ENCODE measurements at places on chromosomes 5 and 9.

- peak; percentile 62 for DNase-seq
Observed at GRCh38 chr5:178314961-178315820, 82.6 kb upstream of the PHYKPL start.

DNA sequence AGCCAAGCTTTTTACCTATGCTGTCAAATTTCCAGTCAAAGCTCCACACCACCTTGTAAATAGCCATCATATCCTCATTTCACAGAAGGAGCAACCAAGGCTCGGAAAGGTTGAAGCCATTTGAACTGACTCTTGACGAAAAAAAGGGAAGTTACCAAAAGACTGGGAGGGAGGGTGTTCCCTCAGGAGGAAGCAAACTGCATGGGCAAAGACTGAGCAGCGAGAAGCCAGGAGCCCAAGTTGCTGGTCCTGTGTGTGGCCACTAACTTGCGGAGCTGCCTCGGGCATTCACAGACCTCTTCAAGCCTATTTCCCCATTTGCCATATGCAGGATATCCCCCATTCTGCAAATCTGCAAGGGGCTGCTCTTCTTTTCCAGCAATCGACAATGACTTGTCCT lies 37.4 kb downstream of the TTLL11 start:
- no peak for DNase-seq

- no peak for DNase-seq
Observed at GRCh38 chr5:71719063-71719964, at the start of gene CARTPT. CARTPT (plus strand) TSS chr5:71719275; CDS start chr5:71719294, 19 bp downstream.

- no peak for DNase-seq
Observed at GRCh38 chr5:77987331-77987730, 211.2 kb upstream of the TBCA start.

GRCh38 chr9:7304627-7304995 lies 495.0 kb downstream of the DMAC1 start:
- no peak for DNase-seq

- DNase-seq = no peak
Observed at GRCh38 chr5:169696621-169697510, 59.8 kb downstream of the DOCK2 start.

DNA sequence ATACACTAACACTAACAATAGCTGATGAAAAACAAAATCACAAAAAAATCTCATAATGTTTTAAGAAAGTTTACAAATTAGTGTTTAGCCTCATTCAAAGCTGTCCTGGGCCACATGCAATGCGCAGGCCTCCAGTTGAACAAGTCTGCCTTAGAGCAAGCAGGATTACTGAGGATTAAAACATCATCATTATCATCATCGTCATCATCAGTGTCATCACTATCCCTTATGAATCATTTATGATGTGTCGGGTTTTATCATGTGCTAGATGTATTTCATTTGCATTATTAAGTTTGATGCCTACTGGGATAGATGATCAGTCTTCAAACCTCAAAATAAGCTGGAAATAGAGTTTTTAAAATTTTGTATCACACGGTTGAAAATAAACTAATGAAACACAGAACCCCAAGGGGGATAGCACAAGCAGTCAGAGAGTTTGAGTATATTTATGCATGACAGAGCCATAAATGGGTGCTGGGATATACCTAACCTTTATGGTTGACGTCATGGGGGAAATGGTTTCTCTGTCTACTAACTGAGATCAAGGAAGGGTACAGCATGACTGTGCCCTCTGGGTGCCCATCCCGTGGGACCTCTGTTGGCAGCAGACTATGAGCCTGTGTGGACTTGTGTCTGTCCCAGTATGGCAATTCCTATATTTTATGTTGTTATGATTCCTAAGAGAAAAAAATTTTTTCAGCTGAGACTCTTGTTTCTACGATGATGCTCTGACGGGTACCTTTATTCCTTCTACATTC lies 150.3 kb upstream of the ADRA1B start:
- DNase-seq = no peak

DNA sequence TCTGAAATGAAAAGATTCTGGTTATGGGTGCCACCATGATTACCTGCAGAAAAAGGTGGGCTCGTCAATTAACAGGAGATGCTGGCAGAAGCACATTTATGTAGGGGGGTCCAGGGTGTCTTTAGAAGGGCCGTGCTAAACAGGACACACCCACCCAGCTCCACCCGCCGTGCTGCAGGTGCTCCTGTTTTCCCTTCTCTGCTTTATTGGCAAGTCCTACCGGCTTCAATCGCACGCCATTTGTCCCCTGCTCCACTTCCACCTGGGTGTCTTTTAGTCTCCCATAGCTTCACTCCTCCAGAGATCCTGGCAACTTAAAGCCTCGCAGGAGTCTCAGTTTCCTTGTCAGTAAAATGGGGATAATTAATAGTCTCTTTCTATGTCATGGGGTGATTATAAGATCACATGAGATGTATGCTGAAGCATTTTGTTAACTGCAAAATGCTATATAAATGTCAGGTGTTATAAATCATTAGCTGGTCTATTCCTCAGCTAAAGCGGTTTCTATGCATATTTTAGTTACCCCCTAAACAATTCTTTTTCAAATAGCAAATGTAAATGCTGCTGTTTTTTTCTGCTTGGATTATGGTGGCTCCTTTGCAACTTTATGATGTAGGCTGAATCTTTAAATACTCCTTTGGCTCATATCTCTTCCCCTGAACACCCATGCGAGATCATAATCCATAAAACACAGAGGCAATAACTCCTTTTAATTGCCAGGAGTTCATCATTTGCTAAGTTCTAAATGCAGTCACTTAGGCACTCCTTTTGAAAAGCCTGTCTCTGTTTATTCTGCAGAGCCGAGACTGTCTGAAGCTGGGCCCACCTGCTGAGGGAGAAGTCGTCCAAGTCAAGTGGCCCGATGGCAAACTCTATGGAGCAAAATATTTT lies 406.9 kb downstream of the KDM4C start:
- no peak for DNase-seq

GRCh38 chr5:115626445-115626823 lies 598 bp upstream of the TMED7 start:
- DNase-seq = no peak

- no peak for DNase-seq
Observed at GRCh38 chr5:73620334-73620687, 5.7 kb upstream of the ARHGEF28 start.

DNA sequence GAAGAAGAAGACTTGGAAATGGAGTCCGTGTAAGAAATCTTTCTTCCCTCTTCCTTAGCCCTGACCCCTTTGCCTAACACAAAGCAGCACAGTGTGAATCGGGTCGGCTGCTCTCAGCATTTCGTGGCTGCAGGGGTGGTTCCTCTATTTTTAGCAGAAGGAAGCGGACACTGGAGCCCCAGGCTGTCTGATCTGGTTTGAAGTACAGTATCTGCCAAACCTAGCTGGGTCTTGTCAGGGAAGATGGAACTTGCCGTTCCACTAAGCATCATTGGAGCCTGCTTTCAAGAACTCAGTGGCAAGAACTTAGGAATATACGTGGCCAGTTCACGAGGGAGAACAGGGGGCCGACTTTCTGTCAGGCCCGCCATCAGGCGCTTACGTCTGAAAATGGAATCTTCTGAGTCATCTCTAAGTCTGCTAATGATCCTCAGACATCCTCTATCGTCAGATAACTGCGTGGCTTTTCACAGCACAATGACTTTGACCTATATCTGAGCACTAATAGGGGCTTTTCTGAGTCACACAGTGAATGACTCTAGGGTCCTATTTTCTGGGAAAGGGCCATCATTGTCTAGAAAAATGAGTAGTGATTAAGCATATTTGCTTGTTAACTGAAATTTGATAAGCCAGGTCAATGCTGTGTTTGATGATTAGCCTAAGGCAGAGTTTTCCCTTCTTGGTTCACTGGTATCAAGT lies 43.3 kb upstream of the NCS1 start:
- no peak for DNase-seq

DNA sequence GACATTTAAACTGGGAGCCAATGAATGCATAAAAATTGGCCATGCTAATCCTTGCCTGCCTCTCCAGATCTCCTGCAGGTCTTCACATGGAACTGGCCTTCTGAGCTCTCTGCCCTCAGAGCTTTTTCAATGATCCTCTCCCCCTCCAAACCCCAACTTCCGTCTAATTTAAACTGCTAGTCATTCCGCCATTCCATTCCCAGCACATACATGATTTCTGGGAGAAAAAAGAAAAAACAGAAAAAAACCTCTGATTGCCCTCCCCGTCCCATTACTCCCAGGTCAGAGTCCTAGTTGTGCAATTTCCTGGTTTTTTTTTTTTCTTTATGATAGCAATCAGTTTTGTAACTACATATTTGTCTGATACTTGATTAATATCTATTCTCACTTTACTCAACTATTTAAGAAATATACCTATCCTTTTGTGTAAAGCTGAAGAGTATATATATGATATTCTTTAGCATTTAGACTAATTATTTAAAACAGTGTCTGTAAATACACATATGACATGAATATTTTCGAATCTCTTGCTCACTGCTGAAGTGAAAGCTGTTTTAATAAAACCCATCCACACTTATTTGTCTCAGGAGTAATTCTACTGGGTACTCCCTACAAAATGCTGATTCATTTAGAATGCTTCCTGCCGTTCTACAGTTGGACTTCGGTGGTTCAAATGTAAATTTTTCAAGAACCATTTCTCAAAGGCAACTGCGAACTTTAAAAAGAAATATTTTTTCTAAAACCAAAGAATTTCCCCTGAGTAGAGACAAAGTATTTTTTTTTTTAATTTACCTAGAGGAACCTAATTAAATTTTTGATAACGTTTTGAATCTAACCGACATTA lies 1.6 kb downstream of the HINT1 start:
- DNase-seq = no peak

- DNase-seq = no peak
Observed at GRCh38 chr5:72137826-72138409, 30.6 kb downstream of the MAP1B start.

DNA sequence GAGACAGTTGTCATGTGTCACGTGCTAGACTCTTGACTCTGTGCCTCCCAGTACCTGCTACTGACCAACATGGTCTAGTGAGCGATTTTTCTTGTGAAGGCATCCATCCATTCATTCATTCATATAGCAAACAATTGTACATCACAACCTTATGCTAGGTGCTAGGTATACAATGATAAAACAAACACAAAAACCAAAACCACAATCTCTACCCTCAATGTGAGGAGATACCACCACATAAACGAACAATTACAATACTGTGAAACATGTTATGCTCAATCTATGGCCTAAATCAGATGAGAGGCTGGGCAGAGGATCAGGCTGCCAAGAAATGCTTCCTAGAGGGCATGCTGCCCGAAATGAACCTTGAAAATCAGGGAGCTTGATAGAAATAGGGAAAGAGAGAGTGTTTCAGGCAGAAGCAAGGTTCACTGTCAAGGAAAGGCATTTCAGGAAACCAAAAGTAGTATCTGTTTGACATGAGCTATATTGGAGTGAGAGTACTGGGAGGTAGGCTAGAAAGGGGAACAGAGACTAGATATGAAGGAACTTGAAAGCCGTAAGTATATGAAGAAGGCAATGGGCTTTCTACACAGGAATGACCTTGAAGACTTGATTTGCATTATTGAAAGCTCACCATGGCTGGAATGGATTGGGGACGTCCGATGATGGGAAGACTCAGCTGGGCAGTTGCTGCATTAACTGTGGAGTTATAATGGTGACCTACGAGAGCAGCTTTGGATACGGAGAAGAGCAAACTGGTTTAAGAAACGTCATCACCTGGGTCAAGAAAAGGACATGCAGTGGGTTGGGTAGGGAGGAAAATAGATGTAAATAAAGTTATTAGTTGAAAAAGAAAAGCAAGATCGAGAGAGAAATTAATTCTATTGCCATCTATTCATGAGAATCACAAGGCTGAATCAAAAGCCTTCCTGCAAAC lies 90.1 kb downstream of the THBS4 start:
- no peak for DNase-seq

DNA sequence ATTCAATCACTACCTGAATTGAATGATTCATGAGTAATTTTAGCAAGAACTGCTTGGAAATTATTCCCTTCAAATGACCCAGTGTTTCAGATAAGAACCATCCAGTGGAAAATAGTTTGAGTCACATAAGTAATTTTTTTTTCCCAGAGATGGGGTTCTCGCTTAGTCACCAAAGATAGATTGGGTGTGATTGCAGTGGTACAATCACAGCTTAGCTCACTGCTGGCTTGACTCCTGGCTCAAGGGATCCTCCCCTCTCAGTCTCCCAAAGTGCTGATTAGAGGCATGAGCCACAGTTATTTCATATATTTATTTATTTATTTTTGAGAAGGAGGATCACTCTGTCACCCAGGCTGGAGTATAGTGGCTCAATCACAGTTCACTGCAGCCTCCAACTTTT lies 574.5 kb upstream of the ARRDC3 start:
- DNase-seq = no peak

GRCh38 chr9:95317119-95317892 lies at the start of gene FANCC:
FANCC (minus strand) TSS chr9:95317709; CDS start chr9:95249291, 68,418 bp downstream.
- peak; percentile 91 for DNase-seq

GRCh38 chr5:39260095-39260494 lies 40.7 kb upstream of the FYB1 start:
- DNase-seq = no peak

- no peak for DNase-seq
Observed at GRCh38 chr5:107418902-107419301, 251.8 kb downstream of the EFNA5 start.

DNA sequence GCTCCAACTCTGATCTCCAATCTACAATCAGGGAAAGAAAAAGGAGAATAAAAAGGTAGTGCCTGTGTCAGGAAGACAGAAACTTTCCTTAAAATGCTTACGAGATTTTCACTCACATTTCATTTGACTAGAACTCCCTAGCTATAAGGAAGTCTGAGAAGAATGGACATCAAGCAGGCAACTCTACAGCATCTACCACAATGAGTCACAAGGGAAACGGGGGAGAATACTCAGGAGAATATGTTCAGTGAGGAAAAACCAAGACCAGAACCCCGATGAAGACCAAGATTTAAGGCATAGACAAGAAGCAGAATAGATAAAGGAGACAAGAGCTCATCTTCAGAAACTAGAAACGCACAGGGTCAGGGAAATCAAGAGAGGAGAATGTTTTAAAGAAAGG lies 9.0 kb upstream of the SETD9 start:
- no peak for DNase-seq

DNA sequence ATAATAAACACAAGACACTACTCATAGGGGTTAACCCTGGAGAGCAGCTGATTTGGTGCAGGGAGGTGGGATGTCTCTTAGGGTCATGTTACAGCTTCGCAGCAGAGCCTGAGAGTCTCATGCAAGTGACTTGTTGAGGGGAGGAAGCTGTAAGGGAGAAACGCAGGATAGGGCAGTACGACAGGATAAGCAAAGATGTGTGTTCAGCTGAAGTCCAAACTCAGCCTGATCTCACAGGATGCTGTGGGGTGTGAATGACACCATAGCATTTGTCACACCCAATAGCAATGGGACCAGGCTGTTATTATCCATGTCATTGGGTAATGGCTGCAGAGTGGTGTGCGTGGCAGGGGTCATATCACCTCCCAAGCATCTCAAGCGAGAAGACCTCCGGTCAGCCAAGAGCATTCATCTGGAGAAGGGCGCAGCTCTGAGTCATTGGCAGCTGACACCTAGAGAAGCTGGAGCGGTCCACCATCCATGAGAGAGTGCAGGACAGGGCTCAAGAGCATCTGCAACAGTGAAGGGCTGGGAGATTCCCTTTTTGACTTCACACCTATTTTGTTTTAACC lies 49.2 kb upstream of the RPL26L1 start:
- no peak for DNase-seq
